ENCODE measurements at places on chromosomes 13 and 19.
A peak's percentile ranks its signal among the peaks of the same experiment; 100 is the strongest.

- DNase-seq: no peak
Observed at GRCh38 chr13:91704398-91704797, 306.0 kb downstream of the GPC5 start.

DNA sequence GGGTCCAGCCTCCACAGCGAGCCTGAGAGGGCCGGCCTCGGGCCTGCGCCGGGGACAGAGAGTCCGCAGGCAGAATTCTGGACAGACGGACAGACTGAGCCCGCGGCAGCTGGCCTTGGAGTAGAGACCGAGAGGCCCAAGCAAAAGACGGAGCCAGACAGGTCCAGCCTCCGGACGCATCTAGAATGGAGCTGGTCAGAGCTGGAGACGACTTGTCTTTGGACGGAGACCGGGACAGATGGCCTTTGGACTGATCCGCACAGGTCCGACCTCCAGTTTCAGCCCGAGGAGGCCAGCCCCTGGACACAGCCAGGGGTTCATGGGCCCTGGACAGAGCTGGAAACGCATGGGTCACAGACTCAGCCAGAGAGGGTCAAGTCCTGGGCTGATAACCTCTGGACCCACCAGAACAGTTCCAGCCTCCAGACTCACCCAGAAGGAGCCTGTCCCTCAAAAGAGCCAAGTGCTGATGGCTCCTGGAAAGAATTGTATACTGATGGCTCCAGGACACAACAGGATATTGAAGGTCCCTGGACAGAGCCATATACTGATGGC lies 490 bp downstream of the ITPKC start:
- DNase-seq: peak; percentile 18

DNA sequence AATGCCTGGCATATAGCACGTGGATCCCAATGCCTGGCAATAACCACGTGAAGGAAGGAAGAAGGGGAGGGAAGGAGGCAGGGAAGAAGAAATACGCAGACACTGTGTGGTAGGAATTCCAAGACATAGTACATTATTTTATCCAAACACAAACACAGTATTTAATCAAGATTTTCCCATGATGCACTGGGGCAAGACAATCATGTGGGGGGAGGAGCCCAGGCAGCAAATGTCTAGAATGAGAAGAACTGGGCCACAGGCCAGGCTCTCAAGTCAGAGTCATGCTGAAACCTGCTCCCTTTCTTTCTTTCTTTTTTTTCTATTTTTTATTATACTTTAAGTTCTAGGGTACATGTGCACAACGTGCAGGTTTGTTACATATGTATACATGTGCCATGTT lies 717.9 kb downstream of the UQCRFS1 start:
- DNase-seq: no peak

DNA sequence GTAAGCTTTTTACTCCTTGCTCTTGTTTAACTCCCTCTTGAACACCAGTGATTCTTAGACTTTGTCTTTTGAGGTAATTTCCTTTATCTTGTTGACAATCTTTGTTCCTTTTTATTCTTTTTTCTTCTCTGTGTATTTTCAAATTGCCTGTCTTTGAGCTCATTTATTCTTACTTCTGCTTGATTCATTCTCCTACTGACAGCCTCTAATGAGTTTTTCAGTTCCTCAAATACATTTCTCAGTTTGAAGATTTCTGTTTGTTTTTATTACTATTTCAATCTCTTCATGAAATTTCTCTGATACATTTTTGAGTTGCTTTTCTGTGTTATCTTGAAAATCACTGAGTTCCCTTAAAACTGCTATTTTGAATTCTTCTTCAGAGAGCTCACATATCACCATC lies 154.1 kb downstream of the ATP8A2 start:
- no peak for DNase-seq

GRCh38 chr19:4429771-4430171 lies 27.3 kb downstream of the CHAF1A start:
- DNase-seq: no peak

- no peak for DNase-seq
Observed at GRCh38 chr13:84994582-84994981, 804.6 kb downstream of the SLITRK6 start.

DNA sequence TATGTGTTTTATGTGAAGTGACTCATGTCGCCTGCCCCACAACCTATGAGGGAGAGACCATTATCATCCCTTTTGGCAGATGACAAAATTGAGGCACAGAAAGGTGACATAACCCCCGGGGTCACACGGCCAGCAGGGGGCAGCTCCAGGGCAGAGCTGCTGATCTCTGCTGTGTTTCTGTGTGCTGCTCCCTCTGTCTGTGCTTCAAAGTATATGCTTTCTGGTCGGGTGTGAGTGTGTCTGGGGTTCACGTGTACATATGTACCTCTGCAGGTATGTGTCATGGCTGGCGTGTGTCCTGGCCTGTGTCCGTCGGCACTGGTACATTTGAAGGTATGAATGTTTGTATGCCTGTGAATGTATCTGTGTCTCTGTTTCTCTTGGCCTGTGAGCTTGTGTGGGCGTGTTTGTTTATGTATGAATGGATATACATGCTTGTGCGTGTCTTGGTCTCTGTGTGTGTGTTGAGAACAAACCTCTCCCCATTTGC lies 7.1 kb downstream of the LIPE start:
- peak; percentile 80 for DNase-seq

DNA sequence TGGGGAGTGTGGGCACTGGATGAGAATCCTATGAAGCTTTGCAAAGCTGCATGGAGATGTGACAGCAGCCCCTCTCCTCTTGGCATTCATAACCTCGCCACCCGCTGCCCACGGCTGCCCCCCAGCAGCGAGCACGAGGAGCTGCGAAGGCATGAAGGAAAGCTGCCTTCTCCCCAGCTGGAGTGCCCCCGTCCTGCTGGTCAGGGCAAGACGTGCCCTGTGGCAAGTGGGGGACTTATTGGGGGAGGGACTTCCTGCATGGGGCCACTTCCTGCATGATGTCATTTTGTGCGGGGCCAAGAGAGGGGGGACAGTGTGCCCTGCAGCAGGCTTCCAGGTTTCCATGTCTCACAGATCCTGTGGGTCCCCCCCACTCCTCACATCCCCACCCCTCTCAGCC lies 85.9 kb downstream of the TSHZ3 start:
- no peak for DNase-seq

- no peak for DNase-seq
Observed at GRCh38 chr19:3774621-3775373, 2.8 kb upstream of the RAX2 start.

DNA sequence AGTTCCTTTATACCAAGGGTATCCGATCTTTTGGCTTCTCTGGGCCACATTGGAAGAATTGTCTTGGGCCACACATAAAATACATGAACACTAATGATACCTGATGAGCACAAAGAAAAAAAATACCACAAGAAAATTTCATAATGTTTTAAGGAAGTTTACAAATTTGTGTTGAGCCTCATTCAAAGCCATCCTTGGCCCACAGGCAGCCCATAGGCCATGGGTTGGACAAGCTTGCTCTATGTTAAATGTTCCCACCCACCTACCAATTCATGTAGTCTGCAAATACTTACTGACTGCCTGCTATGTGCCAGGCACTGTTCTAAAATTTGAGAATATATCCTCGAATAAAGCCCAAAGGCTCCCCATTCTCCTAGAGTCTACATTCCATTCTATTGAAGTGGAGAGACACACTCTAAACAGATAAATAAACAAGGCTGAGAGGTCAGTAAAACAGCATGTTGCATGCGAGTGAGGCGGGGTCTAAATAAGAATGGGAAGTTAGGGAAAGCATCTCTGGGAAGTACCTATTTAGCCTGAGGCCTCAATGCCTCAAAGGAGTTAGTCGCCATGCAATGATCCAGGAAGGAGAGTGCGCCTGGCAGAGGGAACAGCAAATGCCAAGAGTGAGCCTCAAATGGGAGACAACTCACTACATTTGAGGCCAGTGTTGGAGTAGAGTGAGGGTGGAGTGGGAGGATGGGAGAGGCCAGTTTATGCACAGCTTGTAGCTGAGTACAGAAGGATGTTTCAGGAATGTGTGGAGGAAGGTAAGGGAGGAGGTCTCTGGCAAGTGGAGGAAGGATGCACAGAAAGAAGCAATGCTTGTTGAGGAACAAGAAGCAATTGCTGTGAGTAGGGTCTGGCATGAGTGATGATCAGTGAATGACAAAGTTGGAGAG lies 52.5 kb upstream of the CLDN10 start:
- DNase-seq: no peak

GRCh38 chr13:49540552-49540951 lies 44.8 kb downstream of the PHF11 start:
- DNase-seq: no peak

DNA sequence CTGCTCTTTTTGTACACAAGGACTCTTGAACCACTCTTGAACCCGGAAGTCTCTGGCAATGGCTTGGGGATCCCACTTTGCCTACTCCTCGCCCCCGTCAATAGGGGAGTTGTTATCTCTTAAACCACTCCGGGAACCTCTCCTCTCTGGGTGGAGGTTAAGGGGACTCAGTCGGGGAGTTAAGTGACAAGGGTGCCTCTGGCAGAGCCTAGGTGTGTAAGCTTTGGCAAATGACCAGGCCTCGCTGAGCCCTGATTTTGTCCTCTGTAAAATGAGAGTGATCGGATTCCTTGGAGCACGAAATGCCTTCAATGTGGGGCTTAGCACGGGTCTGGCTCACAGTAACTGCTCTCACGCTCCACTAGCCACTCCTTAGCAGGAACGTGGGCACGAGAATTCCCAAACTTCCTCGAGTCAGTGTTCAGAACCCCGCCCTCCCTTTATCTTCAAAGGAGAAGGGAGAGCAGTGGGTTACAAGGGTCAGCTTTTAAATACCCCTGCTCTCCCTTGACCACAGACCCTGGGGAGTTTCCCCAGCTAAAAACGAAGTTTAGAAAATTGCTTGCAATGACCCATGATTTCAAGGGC lies 193.3 kb downstream of the KATNAL1 start:
- DNase-seq: no peak

DNA sequence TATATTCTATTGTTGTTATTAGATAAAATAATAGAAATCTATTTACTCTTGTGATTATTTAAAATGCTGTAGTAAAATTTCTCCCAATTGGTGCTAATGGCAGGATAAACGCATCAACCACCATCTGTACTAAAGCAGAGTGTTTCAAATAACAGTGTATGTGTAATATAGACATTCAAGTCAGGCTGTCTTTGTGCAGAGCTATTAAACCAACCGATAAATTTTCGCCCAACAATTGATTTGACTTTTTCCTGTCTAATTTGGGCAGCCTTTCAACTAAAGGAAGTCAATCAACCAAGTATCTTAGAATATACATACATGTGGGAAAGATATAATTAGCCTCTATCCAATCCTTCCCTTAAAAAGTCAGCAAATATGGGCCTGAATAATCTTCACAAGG lies 5.8 kb downstream of the AMER2 start:
- DNase-seq: no peak

- no peak for DNase-seq
Observed at GRCh38 chr13:96397807-96398206, 307.9 kb downstream of the HS6ST3 start.

- DNase-seq: no peak
Observed at GRCh38 chr13:98279473-98280175, 102.6 kb upstream of the RNF113B start.

DNA sequence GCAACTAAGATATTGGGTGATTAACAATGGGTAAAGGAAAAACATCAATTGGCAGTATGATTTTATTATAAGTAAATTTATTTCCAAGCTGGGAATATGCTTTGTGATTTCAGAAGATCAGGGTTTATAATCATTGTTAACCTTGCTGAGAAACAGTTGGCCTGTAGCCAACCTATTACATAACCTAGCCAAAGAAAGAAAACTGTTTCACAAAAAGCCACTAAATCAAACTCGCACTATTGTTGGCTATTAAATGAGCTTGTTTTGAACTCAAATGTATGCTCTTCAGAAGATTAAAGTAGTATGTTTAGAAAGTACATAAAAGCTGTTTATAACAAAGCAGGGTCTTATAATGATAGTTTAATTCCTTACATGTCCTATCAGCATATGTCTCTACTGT lies 151.7 kb downstream of the LHFPL6 start:
- no peak for DNase-seq

DNA sequence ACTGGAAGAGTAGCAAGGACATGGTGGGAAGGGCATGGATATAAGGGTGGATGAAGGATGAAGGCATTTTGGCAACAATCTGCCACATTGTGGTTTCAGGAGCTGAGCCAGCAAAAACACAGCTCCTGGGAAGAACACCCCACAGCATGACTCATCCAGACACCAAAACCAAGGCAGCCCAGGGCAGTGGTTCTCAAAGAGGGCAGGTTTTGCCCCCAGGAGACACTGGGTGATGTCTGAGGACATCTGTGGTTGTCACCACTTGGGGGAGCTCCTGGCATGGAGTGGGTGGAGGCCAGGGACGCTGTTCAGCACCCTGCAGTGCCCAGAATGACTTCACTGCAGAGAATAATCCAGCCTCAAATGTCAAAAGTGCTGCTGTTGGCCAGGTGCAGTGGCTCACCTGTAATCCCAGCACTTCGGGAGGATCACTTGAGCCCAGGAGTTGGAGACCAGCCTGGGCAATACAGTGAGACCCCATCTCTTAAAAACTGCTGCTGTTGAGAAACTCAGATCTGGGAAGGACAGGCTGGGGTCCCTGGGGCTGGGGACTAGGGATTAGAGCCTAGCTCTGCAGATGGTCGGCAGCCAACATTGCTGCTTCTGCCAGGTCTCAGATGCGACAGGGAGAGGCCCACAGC lies 16.1 kb downstream of the ZFR2 start:
- peak; percentile 16 for DNase-seq

GRCh38 chr19:18131841-18132596 lies 20.9 kb upstream of the PIK3R2 start:
- peak; percentile 35 for DNase-seq

DNA sequence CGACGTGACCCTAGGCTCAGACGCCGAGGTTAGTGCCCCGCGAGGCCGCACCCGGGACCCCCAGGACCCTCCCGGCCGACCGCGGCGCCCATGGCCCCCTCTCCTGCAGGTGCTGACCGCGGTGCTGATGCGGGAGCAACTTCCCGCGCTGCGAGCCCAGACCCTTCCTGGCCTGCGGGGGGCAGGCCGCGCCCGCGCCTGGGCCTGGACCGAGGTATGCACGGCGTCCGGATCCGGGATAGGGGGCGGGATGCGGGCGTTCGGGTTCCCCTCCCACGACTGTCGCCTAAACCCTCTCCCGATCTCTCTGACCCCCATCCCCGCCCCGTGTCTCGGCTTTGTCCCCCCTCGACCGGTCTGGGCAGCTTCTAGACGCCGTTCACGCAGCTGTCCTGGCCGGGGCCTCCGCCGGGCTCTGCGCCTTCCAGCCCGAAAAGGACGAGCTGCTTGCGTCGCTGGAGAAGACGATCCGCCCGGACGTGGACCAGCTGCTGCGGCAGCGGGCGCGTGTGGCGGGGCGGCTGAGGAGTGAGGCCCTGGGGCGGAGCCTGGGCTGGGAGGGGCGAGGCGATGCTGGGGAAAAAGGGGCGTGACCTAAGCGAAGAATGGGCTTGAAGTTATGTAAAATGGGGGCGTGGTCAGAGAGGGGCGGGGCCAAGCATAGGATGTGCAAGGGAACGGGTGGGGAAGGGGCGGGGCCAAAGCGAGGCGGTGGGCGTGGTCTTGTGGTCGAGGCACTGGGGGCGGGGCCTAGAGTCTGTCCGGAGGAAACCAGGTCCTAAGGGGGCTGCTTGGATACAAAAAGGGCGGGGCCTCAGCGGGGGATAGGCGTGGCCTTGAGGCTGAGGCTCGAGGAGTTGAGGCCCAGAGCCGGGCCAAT lies 16.0 kb upstream of the COLGALT1 start:
- peak; percentile 98 for DNase-seq

Measured in activated naive CD8-positive, alpha-beta T cell treated with anti-CD3 and anti-CD28 coated beads, Interleukin-2, amount 50 U/mL, for 24 hours (primary cell).